ENCODE measurements at places on chromosomes 4 and X.
A peak's percentile ranks its signal among the peaks of the same experiment; 100 is the strongest.

DNA sequence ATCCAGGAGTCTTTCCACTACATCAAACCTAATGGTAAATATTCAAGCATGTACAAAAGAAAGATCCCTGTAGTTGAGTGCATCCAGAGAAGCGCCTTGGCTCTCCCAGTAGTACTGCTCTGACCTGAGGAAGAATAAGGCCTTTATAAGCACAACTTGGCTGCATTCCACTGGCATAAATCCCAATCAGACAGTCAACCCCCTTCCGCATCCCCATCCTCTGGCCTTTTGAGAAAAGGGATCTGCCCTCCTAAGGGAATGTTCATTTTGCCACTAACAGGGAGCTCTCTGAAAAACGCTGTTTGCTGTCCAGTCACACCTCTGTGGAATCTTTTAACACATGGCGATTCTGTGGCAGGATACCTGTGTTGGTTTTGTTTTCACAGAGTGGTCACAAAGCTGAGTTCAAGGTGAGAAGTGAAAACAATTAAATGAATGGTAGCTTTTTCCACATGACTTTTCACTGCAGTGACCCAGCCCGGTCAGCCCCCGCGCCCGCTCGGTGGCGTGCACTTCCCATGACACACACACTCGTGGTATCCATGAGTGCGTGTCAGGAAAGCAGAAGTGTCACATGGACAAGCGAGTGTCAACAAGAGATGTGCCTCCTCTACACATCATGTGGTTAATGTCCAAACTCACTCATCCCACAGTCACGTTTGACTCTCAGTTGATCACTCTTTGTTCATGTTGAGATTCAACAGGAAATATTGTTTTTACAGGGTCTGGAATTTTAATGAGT lies 112.2 kb upstream of the ENPP6 start:
- no peak for DNase-seq

DNA sequence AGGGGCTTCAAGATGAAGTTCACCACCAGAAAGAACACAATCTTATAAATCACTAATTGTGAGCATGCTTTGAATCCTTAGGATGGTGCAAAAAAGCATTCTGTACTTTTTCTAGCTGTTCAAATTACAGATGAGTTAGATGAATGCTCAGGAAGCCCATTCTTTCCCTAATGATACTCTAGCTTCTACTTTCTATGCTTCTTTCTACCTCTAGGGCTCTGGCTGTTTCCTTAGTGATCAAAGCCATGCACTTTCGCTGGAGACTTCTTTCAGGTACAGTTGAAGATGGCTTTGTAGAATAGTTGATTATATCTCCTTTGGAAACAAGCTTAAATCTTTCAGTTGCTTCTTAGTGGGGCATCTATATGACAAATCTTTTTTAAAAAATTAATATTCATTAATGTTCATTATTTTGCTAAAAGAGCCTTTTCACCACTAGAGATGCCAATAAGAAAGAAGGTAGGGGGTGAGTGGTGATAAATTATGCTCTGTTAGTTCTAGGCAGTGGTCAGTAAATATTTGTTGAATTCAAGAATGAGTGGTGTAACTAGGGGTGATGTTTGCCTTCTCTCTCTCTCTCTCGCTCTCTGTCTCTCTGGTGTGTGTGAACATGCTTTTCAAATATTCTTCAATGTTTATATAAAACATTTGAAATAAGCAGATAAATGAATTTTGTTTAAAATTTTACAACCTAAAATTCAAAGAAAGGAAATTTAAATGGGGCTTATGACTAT lies 169.4 kb downstream of the GLUD2 start:
- DNase-seq: no peak

- DNase-seq: no peak
Measured at GRCh38 chr4:61521451-61521850, 321.3 kb downstream of the ADGRL3 start.

- no peak for DNase-seq
Measured at GRCh38 chrX:48702032-48702431, 5.5 kb downstream of the SUV39H1 start.

DNA sequence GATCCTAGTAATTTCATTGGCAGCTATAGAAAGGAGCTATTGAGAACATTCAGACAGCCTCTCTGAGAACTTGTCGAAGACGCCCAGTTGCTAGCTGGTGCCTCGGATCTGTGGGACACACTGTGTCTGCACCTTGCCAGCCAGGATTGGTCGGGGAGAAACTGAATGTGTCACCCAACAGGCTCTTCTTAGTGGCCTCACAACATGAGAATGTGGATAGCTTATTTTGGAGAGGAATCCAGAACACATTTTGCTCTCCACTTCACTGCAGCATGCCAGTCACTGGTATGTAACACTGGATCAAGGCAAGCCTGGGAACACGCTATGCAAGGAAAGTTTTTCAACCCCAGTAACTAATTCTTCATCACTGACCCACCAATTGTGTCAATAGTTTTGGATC lies 89.5 kb upstream of the TRPC3 start:
- DNase-seq: no peak

DNA sequence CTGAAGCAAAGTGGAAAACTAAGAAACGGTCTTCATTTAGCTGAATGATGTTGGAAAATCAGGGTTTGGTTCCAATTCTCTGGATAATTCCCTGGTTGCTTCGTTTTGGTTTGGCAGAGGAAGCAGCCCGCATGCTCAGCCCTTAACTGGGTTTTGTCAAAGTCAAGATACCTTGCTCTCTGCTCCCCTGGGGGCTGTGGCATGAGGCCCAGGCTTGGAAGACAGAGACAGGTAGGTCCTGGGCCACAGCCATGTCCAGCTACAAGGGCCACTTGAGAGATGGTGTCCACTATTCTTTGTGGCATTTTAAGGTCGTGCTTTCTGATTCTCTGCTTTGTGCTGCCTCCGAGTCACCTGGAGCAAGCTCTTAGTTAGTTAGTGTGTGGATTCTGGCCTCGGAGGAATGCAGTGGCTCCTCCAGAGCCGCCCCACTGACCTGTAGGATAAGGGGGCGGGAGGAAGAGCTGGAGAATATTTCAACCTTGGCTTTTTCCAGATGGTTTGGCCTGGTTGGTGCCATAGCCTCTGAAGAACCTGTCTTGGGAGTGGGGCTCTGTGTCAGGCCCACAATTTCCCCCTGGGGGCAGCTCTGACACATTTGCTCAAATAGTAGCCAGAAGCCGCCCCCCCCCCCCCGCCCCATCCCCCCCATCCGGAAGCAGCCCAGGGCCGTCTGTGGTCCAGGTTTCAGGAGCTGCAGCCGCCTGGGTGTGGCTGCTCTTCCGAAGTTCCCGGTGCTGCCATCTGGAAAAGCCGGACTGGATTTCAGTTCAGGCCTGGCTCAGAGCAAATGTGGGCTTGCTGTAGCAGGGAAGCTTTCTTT lies 147.1 kb downstream of the NHS start:
- no peak for DNase-seq

DNA sequence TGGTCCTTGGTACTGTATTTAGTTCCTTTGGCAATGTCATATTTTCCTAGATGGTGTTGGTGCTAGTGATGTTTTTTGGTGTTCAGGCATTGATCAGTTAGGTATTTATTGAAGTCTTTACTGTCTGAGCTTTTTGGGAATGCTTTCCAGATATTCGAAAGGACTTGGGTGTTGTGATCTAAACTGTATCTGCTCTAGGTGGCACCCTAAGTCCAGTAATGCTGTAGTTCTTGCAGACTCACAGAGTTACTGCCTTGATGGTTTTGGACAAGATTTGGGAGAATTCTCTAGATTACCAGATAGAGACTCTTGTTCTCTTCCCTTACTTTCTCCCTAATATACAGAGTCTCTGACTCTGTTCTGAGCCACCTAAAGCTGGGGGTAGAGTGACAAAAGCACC lies 513.6 kb upstream of the PITX2 start:
- no peak for DNase-seq

GRCh38 chrX:13309631-13310030 lies 10.2 kb downstream of the ATXN3L start:
- DNase-seq: no peak

GRCh38 chr4:3262208-3263052 lies 13.5 kb downstream of the MSANTD1 start:
- no peak for DNase-seq

DNA sequence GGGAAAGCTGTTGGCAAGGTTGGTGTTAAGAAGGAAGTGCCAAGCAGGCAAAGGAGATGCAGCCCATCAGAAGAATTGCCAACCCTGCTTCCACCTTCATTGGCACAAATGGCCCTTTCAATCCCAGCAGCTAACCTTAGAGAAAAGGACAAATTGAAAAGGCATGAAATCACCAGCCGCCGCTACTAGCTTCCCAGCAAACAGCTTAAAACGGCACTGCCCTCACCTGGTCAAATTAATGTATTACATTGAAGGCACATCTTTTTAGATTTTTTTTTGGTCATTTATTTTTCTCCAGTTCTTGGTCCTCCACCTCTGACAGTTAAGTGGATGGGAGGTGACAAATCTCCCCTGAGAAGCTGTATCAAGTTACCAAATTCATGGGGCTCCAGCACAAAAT lies 51.0 kb upstream of the NHSL2 start:
- peak; percentile 26 for DNase-seq

GRCh38 chrX:19683817-19684216 lies 168.5 kb upstream of the MAP3K15 start:
- DNase-seq: peak; percentile 21

DNA sequence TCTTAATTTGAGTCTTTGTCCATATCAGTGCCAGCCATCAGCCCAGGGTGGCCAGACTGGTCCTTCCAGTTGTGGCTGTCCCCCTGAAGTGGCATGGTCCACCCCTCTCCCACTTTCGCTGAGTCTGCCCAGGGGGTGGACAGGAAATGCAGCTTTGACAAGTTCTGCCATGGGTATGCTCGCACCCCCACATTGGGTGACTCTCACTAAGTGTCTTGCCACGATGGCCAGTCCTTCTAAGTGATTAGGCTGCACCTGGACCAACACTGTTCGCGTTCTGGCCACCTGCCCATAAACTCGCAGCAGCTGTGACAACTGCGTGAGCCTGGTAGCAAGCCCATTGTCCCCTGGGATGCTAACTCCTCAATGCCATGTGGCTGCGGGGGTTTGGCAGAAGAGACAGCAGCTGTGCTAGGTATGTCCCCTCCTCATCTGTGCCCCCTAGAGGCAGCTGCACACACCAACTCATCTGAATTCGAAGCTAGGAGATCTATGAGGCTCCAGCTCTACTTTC lies 10.0 kb upstream of the LNX1 start:
- DNase-seq: no peak

- no peak for DNase-seq
Measured at GRCh38 chr4:37927434-37927833, 32.8 kb upstream of the PTTG2 start.

GRCh38 chrX:30275498-30275897 lies 28.6 kb downstream of the MAGEB1 start:
- DNase-seq: no peak

DNA sequence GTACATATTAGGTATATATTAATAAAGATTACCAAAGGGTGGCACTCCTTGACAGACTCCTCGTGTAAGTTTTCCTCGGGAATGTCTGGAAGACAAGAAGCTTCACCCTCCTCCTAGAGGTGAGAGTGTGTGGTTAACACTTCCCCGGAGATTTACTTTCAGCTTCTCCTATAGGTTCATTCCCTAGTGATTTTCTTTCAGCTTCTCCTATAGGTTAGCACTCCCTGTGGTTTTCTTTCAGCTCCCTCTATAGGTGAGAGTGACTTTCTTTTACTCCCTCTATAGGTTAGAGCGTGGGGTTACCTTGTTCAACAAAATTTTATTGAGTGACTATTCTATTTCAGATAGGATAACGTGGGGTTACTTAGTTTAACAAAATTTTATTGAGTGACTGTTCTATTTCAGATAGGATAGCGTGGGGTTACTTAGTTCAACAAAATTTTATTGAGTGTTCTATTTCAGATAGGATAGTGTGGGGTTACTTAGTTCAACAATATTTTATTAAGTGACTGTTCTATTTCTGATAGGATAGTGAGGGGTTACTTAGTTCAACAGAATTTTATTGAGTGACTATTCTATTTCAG lies 106.0 kb upstream of the PLAC1 start:
- no peak for DNase-seq

- DNase-seq: no peak
Measured at GRCh38 chr4:114146947-114147618, 167.6 kb upstream of the ARSJ start.

GRCh38 chr4:75547647-75548387 lies 8.0 kb upstream of the ODAPH start:
- DNase-seq: no peak

DNA sequence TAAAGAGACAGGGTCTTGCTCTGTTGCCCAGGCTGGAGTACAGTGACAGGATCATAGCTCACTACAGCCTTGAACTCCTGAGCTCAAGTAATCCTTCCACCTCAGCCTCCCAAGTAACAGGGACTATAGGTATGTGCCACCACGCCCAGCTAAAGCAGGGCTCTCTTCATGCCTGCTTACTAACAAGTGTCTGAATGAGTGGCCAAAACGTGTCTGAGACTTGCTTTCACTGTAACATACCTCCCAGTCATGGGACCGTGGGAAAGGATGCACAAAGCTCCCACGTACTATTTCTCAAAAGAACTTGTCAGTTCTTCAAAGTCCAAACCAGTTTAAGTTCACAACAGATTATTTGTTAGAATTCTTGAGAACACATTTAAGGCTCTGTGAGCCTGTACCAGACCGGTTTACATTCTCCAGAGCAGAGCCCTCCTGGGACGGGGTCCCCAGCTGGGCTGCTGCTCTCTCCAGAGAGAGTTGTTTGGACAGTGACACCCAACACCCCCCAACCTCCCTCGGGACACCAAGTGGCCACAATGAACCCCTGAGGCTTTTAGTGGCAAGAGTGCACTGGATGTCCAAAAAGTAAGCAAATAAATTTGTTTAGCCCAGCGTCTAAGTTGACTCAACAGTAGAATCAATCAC lies 24.1 kb downstream of the SH3KBP1 start:
- no peak for DNase-seq

DNA sequence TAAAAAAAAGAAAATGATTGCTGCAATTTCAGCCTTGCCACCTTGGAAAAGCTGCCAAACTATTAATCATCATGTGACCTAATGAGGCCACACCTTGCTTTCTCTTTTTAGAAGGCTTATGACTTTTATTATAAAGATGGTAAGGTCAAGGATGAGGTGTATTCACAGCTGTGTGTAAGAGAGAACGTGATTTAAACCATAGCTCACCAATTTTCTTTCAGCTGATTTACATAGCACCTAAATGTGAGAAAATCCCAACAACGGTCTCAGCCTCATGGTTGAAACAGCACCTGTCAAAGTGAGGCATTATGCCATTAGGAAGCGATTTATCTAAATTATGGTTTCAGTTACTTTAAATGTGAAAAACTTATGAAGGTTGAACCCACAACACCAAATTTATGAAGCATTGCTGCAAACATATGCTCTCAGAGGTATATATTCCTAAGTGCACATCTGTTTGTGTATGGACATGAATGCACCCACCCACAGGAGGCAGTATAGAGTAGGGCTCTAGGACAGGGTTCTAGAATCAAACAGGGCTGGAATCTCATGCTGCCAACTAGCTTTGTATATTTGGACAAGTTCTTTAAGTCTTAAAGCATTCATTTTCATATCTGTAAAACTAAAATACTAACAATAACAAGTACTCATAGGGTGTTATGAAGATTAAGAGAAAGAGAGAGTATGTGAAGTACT lies 40.7 kb downstream of the ANXA3 start:
- DNase-seq: no peak
